ENCODE measurements at places on chromosomes 2 and 18. TPM values are rescaled to one million over a fixed set of nuclear protein-coding genes. Genes with fewer than 3 reads are reported as not detected.

GRCh38 chr18:73136134-73136533 lies 268.3 kb upstream of the NETO1 start:
- DNase-seq: peak; percentile 37

TRPM8 gene
- not detected for total RNA-seq

HES6 gene
- 44.3 TPM for total RNA-seq

GAD1 gene
- 1.3 TPM for total RNA-seq

SLC4A5 gene
- 0.90 TPM for total RNA-seq

GRCh38 chr2:28248511-28248910 lies 144.1 kb upstream of the FOSL2 start:
- DNase-seq: no peak

GRCh38 chr2:221077251-221077650 lies 494.9 kb downstream of the EPHA4 start:
- no peak for DNase-seq

DNA sequence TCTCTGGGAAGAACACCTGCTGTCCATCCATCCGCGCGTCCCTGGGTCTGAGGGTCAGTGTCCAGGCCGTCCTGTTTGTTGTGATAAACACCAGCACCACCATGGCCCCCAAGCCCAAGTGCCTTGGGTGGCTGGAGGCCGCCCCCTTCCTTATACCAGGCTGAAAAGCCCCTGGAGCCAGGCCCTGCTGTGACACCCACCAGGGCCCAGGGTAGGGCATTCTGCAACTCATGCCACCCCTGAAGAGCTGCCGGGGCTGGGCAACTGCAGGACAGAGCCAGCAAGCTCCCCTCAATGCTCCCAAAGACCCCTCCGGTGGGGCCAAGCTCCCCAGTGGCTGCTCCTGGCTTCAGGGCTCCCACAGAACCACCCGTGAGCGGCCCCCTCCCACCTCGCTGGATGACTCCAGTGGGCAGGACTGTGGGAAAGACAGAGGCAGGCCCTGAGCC lies 31.9 kb upstream of the SNED1 start:
- DNase-seq: no peak

DNA sequence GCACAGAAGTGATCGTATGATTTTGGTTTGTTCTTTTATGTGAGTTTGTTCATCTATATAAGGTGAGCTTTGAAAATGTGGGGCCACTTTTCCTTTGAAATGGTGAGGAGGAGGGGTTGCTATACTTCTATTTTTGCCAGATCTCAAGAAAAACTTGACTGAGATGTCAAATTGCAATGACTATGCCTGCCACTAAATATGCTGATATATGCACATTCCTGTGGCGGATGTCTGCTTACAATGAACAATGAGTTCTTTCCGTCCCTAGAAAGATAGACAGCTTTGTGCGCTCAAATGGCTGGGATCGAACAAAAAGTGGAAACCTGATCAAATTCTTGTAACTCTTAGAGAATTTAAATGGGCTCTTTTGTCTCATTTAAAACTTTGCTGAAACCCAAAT lies 28.7 kb downstream of the MYT1L start:
- no peak for DNase-seq

GRCh38 chr2:171811245-171811628 lies 82.8 kb downstream of the SLC25A12 start:
- peak; percentile 65 for DNase-seq
